MCF 10A (cell line): ENCODE measurements at places on chromosomes 7 and 10. TPM values are rescaled to one million over a fixed set of nuclear protein-coding genes. Genes with fewer than 3 reads are reported as not detected.
A peak's percentile ranks its signal among the peaks of the same experiment; 100 is the strongest.

DNA sequence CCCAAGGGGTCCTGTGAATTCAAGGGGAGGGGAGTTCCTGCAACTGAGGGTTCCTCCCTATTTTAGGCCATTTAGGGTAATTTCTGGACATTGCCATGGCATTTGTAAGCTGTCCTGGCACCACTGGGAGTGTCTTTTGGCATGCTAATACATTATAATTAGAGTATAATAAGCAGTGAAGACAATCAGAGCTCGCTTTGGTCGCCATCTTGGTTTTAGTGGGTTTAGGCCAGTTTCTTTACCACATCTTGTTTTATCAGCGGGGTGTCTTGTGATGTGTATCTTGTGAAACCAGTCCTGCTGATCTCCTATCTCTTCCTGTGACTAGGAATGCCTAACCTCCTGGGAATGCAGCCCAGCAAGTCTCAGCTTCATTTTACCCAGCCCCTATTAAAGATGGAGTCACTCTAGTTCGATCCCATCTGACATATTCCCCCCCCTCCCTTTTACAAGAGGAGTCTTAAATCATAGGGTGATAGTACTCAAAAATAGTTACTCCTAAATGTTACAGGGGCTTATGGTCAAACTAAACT is 43.2 kb downstream of the SVOPL start:
- H3K36me3 ChIP-seq: no peaks in the 10 kb centered on the region
- H3K27me3 ChIP-seq: no peaks in the 10 kb centered on the region
- DNase-seq: no peak
- H3K4me3 ChIP-seq: no peak overlapping the region
- H3K4me1 ChIP-seq: no peaks in the 10 kb centered on the region

GRCh38 chr7:618539-619367 is 99.1 kb upstream of the PDGFA start:
- peaks cover 8% of the 10 kb centered on the region for H3K4me1 ChIP-seq
- H3K27ac ChIP-seq: no peak overlapping the region
- DNase-seq: no peak
- peaks cover 7% of the 10 kb centered on the region for H3K36me3 ChIP-seq
- H3K27me3 ChIP-seq: no peaks in the 10 kb centered on the region

- peaks cover 59% of the 10 kb centered on the region for H3K4me1 ChIP-seq
- H3K27ac ChIP-seq: peak overlapping the region; percentile 75
- peaks cover 11% of the 10 kb centered on the region for H3K36me3 ChIP-seq
- no peaks in the 10 kb centered on the region for H3K27me3 ChIP-seq
- DNase-seq: peak; percentile 86
- H3K4me3 ChIP-seq: peak overlapping the region; percentile 63
These were observed 278.0 kb upstream of the KLF14 start for GRCh38 chr7:131011976-131012375.

DNA sequence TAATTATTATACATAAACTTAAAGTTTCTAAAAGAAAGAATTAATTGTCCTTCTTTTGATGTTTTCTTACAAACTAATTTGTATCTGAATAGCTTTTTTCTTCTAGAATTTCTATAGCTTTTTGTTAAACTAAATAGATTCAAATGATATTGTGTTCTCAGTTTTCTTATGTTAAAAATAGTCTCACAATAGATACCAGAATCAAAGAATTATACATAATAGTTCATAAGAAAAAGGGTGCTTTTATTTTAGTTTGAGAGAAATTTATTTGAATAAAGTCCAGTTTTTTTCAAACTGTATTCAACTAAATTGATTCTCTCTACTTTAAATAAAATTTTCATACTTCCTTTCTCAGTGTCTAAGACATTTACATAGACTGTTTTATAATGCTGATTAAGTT is 274.8 kb downstream of the SEMA3D start:
- no peak overlapping the region for H3K27ac ChIP-seq
- no peak overlapping the region for H3K4me3 ChIP-seq
- H3K36me3 ChIP-seq: no peaks in the 10 kb centered on the region
- H3K27me3 ChIP-seq: no peaks in the 10 kb centered on the region
- DNase-seq: no peak

The TMEM140 gene
- not detected in 2 replicates for total RNA-seq

DNA sequence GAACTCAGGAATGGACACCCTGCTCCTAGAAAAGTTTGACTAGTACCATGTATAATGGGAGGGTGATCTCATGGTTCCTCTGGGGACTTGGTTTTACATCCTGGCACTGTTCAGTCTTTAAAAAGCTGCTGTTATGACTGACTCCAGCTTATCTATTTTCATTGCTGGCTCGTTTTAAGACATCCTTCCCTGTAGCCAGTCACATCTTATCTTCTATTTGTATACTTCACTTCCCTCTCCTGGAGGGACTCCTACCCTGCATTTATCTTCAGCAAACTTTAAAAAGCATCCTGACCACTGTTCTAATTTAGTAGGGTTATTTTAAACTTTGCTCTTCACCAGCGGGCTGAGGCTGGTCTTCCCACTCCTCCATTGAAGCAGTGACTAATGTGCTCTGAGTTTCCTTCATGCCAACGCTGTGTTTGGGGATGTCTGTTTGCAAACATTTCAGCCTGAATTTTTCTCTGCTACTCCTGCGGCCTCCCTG is 72.9 kb upstream of the ARMC3 start:
- H3K36me3 ChIP-seq: no peaks in the 10 kb centered on the region
- no peak for DNase-seq
- no peaks in the 10 kb centered on the region for H3K27me3 ChIP-seq
- no peak overlapping the region for H3K27ac ChIP-seq
- no peak overlapping the region for H3K4me3 ChIP-seq

- H3K4me3 ChIP-seq: peak overlapping the region; percentile 99
- no peak for DNase-seq
- H3K27ac ChIP-seq: peak overlapping the region; percentile 96
- H3K4me1 ChIP-seq: peaks cover 24% of the 10 kb centered on the region
- H3K27me3 ChIP-seq: no peaks in the 10 kb centered on the region
These were observed 3.3 kb downstream of the LUC7L2 start for GRCh38 chr7:139362981-139363380.

The TMEM26 gene
- total RNA-seq: not detected in 2 replicates

DNA sequence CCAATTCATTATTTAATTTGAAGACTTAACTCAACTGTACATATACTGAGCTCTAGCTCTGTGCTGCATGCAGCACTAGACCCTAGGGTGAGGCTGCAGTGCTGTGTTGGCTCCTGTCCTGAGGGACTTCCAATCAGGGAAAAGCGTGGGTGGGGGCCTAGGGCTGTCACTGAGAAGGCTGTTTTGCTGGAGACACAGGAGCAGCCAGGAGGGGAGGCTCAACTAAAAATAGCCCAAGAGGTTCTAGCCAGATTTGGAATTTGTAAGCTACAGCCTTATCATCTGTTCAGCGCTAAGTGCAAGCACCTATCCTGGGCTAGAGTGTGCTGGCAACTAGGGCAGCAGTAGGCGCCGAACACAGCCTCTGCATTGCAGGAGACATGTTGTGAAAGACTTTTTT is 121.1 kb downstream of the VWC2 start:
- no peaks in the 10 kb centered on the region for H3K36me3 ChIP-seq
- no peaks in the 10 kb centered on the region for H3K4me1 ChIP-seq
- no peak overlapping the region for H3K4me3 ChIP-seq
- no peak overlapping the region for H3K27ac ChIP-seq
- peaks cover 25% of the 10 kb centered on the region for H3K27me3 ChIP-seq

DNA sequence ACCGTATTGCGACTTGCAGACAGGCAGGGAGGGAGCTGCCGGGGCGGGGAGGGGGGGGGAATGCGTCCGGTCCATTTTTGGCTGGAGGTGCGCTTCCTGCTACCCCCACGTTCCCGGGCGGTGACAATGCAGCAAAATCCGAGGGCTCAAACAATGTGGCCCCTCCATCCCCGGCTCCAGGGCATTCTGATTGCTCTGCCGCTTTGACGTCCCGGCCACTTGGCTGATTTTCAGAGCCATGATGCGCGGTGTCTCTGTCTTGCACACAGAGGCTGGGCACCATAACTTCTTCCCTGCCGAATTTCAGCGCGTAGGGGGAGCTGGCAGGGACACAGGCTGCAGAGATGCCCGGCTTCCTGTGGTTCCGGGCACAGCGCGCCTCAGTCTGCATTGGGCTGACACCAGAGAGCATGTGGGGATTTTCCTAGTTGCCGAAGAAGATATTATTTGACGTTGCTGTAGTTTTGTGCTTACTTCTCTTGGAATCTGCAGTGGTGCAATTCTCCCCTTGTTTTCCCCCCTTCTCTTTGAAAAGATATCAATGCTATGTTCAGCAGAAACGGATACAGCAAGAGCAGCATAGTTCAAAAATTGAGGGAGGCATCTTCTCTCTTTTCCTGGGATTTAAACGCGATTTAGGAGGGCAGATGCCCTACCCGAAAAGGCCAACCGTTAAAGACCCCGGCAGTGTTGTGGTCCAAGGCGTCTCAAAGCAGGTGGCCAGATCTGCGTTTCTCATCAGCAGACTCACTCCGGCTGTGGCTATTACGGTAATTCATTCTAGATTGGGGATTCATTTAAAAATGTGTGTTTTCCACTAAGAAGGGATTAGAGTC is 1.4 kb downstream of the HECW1 start:
- peak overlapping the region; percentile 53 for H3K4me3 ChIP-seq
- peaks cover 8% of the 10 kb centered on the region for H3K4me1 ChIP-seq
- H3K36me3 ChIP-seq: no peaks in the 10 kb centered on the region
- peaks cover 75% of the 10 kb centered on the region for H3K27me3 ChIP-seq
- H3K27ac ChIP-seq: no peak overlapping the region

DNA sequence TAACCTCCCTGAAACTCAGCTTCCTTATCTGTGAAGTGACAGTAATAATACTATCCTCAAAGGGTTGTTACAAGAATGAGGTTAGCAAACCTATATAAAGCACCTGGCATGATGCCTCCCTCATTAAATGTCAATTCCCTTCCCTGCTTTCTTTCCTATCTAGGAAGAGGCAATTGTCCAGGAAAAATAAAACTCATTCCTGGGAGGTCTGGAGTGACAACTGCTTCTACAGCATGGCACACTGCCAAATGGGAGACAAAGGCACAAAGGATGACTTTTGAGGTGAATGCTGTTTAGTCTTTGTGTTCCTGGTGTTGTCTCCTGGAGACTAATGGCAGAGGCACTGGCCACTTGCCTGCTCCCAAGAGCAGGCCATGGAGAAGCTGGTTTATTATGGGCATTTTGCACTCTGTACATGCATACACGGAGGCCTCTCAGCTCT is 32.2 kb upstream of the PDE1C start:
- H3K4me3 ChIP-seq: no peak overlapping the region
- H3K36me3 ChIP-seq: peaks cover 4% of the 10 kb centered on the region
- H3K4me1 ChIP-seq: peaks cover 13% of the 10 kb centered on the region
- no peaks in the 10 kb centered on the region for H3K27me3 ChIP-seq
- no peak overlapping the region for H3K27ac ChIP-seq
- peak; percentile 42 for DNase-seq

DNA sequence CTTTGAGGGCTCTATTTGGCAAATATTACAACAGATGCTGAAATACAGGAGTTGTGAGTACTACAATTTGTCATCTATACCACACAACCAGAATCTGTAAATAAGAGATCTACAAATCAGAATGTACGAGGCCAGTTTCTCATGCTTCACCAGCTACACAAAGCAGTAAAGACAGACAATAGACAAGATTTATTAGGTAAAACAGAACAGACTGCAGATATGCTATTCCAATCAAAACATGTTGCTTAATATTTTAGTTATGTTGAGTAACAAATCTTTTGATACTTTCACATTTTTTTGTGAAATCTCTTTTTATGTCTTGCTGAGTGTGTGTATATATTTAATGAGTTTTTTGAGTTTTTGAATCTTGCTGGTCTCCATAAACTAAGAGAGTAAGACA is 109.1 kb downstream of the CHCHD3 start:
- peak; percentile 5 for DNase-seq
- peaks cover 18% of the 10 kb centered on the region for H3K36me3 ChIP-seq
- H3K27me3 ChIP-seq: no peaks in the 10 kb centered on the region
- H3K4me3 ChIP-seq: no peak overlapping the region
- H3K27ac ChIP-seq: peak overlapping the region; percentile 65
